Stimulated activated CD8-positive, alpha-beta memory T cell treated with anti-CD3 and anti-CD28 coated beads, Interleukin-12 subunit alpha, Interleukin-12 subunit beta, amount 100 ng/mL, for 4 hours (primary cell): ENCODE measurements at places on chromosomes 7 and 10.

GRCh38 chr10:34826221-34826620 lies 11.1 kb upstream of the PARD3 start:
- no peak for DNase-seq

GRCh38 chr7:101410743-101411507 lies 48.2 kb downstream of the COL26A1 start:
- DNase-seq: peak; percentile 10

GRCh38 chr10:89664203-89664602 lies 19.2 kb upstream of the PANK1 start:
- no peak for DNase-seq

DNA sequence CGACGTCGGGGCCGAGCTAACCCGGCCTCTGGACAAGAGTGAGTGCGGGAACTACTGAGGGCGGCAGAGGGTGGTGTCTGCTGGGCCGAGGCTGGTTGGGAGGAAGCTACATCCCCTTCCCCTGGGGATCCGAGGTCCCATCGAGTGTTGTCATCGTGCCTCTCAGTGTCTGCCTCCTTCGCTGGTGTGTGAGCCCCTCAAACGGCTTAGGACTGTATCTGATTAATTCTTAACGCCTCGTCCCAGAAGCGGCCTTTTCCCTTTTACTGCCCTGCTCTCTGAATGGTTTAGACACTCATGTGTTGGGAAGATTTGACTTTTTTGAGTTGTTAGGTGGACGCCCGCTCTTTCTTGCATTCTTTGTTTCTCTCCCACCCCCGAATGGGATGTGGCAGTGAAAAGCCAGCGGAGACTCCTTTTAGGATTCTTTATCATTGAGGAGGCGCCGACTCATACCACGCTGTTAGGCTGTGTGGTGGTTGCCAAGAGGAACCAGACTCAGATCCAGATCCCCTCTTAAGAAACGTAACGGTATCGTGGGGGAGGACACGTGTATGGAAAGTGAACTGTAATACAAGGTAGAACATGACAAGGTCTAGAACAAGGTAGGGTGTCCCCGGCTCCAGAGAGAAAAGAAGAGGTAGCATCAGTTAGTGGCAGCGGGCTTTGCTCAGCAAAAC lies 631 bp downstream of the SUPV3L1 start:
- no peak for DNase-seq

GRCh38 chr7:111059833-111060232 lies 31.1 kb upstream of the LRRN3 start:
- no peak for DNase-seq

- DNase-seq: no peak
Observed at GRCh38 chr10:133401500-133401899, 7.5 kb downstream of the MTG1 start.

DNA sequence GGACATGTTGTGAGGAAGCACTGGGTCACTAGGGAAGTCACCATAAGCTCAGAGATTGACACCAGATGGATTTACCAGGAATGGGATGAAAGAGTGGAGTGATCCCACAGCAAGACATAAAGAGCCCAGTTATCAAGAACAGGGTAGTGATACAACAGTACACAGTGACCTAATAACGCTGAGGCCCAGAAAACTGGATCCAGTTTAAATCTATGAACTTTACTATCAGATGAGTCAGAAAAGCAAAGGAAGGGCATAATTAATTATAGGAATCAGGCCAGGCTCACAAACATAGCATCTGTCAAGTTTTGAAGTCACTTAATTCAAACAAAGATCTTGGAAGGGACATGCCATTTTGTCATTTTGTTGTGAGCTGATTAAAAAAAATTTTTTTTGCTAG lies 73.5 kb downstream of the LRRN3 start:
- no peak for DNase-seq

DNA sequence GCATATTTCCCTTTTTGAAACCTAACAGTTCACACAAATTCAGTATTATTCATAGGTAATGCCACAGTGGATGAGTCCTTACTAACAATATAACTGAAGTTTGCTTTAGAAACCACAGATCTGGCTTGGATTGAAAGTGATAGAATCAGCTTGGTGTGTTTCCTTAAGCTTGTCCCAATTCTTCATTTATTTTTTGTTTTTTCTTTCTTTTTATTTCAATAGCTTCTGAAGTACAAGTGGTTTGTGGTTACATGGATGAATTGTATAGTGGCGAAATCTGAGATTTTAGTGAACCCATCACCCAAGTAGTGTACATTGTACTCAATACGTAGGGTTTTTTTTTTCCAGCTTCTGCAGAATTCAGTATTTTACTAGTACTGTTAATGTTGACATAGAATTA lies 518.2 kb upstream of the SEMA3D start:
- no peak for DNase-seq

DNA sequence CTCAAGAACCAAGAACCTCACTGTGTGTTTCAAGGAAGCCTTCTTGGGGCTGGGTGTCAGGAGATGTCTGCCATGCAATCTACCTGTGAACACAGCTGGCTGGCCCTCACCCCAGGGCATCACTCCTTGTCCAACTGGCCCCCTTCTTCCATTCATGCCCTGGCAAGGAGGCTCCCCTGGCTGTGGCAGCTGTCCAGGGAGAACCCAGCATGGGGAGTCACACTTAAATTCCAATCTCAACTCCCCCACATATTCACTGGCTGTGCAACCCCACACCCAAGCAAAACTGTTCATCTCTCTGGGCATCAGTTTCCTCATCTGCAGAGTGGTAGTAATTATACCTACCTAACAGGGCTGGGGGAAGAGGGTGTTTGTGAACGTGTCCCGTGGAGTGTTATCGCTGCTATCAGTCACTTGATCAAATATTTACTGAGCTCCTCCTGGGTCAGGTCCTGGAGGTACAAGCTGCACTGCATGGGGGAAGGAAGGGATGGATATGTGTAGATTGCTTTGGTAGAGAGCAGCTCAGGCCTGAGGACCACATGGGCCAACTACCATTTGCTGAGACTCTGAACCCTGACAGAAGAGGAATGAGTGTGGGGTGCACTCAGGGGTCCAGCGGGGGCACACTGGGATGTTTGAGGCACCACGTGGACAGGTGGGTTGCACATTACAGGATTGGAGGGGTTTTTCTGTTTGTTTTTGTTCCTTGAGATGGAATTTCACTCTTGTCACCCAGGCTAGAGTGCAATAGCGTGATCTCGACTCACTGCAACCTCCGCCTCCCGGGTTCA lies 2.1 kb upstream of the GPRIN2 start:
- DNase-seq: no peak

- DNase-seq: no peak
Observed at GRCh38 chr7:93435791-93436190, 138.7 kb downstream of the CALCR start.

- DNase-seq: no peak
Observed at GRCh38 chr7:147022056-147022455, 905.5 kb downstream of the CNTNAP2 start.

GRCh38 chr10:12819071-12819470 lies 182.4 kb downstream of the CCDC3 start:
- no peak for DNase-seq

DNA sequence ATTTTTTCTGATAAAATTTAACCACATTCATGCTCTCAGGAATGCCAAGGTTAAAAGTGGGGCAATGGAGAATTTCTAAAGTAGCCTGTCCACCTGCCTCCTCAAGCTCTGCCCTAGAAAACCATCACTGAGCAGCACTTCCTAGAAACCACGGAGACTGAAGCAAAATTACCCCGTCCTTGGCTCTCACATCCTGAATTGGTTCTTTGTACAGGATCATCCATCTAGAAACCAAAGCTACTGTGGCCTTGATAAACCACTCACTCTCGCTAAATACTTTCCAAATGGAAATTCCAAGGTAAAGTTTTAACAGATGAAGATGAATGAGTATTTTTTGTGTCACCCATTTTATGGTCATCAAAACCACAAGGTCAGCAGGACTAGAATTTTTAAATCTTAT lies 96.6 kb downstream of the AVL9 start:
- DNase-seq: no peak

GRCh38 chr10:26437637-26438461 lies at the start of gene APBB1IP:
Gene APBB1IP (plus strand): TSS chr10:26438341. CDS start chr10:26492327, 53,986 bp downstream.
- DNase-seq: peak; percentile 28

- DNase-seq: no peak
Observed at GRCh38 chr7:116162254-116162653, 48.1 kb upstream of the TES start.

GRCh38 chr7:22998519-22998896 lies 15.4 kb downstream of the HYCC1 start:
- DNase-seq: no peak

DNA sequence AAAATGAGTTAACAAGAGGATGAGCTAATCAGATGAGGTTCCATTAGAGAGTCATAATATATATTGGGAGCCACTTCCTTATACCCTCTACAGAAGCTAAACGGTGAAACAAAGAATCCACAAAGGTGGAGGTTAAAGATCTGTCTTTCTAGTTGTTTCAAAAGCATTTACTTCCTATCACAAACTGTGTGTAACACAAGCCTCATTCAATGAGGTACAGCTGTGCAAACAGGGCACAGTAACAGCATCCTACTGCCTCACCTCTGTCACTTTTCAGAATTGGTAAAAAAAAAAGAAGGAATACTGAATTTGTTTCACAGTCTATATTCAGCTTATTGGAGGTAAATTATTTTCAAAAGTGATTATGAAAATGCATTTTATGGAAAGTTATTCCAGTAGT lies 128.7 kb downstream of the AGMO start:
- DNase-seq: no peak

GRCh38 chr7:114422507-114423501 lies 8.2 kb downstream of the FOXP2 start:
- DNase-seq: no peak

GRCh38 chr10:102802920-102803534 lies 34.2 kb downstream of the CYP17A1 start:
- DNase-seq: no peak

- no peak for DNase-seq
Observed at GRCh38 chr7:119895320-119895719, 377.7 kb upstream of the KCND2 start.

GRCh38 chr7:34928052-34928451 lies 109.2 kb downstream of the DPY19L1 start:
- DNase-seq: no peak

GRCh38 chr7:151682831-151683614 lies 163.3 kb upstream of the RHEB start:
- DNase-seq: no peak

DNA sequence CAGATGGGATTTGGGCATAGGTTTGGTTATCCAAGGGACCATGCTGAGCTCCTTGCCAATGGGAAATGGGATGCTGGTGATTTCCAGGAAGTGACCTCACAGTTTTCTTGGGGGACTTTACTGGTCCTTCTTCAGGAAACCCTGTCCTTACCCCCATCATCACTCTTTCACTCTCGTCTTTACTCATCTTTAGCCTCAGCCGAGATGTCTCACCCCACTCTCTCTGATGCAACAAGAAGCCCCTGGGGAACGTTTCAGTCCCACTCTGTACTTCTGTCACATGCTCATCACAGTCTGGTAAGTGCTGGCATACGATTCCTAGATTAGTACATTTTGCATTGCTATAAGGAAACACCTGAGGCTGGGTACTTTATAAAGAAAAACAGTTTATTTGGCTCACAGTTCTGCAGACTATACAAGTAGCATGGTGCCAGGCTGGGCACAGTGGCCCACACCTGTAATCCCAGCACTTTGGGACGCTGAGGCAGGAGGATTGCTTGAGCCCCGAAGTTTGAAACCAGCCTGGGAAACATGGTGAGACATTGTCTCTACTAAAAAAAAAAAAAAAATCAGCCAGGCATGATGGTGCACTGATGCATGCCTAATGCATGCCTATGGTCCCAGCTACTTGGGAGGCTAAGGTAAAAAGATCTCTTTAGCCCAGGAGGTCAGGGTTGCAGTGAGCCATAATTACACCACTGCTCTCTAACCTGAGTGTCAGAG lies 63.5 kb upstream of the VKORC1L1 start:
- no peak for DNase-seq

DNA sequence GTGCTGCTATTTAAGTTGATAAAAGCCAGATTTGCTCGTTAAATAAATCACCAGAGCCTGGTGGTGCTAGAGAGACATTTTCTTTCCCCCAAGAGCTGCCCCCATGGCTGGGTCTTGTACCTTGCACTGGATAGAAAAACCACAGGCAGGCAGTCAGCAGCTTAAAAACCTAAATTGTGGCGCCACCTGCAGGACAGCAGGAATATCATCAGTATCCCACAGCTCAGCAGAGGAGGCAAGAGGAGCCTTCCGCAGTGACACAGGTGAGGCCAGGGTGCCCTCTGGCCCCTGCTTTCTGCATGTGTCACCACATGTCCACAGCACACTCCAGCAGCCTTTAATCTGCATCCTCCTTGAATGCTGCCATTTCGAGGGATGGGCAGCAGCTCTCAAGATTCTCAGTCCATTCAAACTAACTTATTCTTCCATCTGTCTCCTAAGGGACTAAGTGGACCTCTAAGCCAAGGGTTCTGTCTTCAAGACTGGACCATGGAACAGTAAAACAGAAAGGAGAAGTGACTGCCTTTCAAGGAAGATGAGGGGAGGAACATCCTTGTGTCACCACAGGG lies 4.5 kb upstream of the PLXNA4 start:
- peak; percentile 32 for DNase-seq

GRCh38 chr10:19904202-19904661 lies 88.0 kb downstream of the PLXDC2 start:
- no peak for DNase-seq

DNA sequence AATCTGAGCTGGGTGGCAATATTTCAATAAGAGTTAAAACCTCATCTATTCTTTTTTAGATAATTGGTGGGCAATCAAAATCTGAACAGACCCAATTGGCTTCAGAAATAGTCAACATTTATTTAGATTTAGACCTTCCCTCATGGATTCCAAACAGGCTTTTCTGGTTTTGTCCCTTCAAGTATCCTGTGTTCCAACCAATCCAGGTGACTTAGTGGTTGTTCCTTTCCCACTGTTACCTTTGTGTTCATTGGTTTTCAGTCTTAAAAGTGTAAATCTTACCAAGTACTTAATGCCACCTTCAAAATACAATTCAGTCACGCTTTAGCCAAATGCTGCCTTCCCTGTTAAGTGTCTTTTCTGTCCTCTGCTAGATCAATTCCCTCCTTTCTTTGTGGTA lies 85.9 kb downstream of the AHR start:
- DNase-seq: no peak

DNA sequence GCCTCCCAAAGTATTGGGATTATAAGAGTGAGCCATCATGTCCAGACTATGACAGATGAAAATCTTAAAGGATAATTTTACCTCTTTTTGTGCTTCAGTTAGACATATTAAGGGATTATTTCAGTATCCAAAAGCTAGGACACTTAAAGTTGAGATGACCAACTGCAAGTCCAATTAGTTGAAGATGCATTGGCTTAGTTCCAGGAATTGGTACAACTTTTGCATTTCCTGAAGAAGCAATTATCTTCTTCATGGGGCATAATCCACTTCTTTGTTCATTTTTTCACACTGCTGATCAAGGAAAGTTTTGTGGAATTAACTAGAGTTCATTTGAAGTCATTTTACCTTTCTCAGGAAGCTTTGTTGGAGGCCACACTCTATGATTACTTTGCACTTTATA lies 72.0 kb upstream of the HECW1 start:
- DNase-seq: no peak

GRCh38 chr10:71225291-71226058 lies 13.1 kb downstream of the UNC5B start:
- DNase-seq: no peak
